ENCODE measurements at places on chromosomes 4 and X.

- DNase-seq, result no peak
Measured at GRCh38 chrX:153767674-153768055, 3.6 kb downstream of the PLXNB3 start.

DNA sequence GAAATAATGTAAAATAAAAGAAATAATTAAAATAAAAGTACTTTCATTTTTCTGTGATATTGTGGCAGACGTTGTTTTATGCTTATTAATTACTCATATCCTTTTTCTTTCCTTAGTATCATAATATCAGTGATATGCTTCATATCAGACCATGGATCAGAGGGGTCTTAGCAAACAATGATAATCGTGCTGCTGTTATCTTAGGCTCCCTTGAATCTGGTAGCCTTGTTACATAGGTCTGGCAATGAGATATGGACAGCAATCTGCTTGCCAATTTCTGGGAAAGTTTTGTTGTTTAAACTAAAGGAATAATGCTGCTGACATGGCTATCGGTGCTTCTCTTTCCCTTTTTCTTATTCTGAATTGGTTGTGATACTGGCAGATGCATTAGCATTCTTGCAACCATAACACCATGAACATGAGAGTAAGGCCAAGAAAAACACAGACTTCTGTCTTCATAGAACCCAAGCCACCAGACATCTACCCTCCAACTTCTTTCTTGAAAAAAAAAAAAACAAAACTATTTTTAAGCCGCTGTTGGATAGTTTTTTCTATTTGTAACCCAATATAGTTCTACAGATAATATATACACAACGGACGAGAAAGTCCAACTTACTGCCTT, 16.4 kb downstream of the EPHA5 start:
- no peak for DNase-seq

- DNase-seq, result no peak
Measured at GRCh38 chrX:40780951-40781350, 45.6 kb upstream of the MED14 start.

- no peak for DNase-seq
Measured at GRCh38 chr4:3712936-3713335, 53.2 kb upstream of the ADRA2C start.

Data from brain pericyte (primary cell).